Stimulated activated CD8-positive, alpha-beta memory T cell treated with anti-CD3 and anti-CD28 coated beads, Interleukin-7, amount 100 ng/mL, for 1 hour (primary cell): ENCODE measurements at places on chromosomes 5 and 9.

DNA sequence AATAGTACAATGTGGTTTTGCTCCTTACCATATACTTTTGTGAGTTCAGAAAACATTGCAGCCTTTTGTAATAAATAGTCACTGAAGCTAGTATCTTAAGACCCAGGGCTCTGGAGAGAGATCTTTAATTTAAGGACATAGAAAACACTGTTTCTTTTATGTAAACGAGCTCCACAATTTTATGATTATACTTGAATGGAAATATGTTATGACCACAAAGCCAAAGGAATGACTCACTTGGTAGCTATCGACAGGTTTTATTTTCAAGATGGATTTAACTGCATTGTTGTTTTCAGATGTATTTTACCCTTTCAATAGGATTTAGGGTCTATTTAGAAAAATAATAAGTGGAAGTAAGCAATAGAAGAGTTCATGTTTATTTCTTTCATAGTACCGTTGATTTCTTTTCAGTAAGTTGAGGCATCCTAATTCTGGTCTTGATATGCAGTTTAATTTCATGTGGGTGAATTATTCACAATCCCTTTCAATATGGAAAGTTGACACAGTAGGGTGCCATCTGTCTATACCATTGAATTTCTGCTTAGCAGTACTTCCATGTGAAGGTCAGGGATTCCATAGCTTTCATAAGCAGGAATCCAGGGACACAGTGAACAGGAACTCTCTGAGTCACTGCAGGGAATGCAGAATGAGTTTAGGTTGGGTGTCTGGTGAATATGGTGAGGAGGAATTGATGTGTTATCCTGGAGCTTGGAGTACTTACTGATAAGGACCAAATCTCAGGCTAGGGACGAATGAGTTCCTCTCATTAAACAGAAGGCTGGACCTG, 157.6 kb downstream of the CD180 start:
- DNase-seq = no peak

GRCh38 chr5:173917788-173918786, 29.9 kb downstream of the CPEB4 start:
- DNase-seq = no peak

- no peak for DNase-seq
These were observed 149.9 kb downstream of the TRIO start for GRCh38 chr5:14292766-14293658.

- no peak for DNase-seq
These were observed 31.2 kb downstream of the STRBP start for GRCh38 chr9:123237220-123237619.

- no peak for DNase-seq
These were observed 109.1 kb downstream of the SUSD1 start for GRCh38 chr9:112065806-112066606.

DNA sequence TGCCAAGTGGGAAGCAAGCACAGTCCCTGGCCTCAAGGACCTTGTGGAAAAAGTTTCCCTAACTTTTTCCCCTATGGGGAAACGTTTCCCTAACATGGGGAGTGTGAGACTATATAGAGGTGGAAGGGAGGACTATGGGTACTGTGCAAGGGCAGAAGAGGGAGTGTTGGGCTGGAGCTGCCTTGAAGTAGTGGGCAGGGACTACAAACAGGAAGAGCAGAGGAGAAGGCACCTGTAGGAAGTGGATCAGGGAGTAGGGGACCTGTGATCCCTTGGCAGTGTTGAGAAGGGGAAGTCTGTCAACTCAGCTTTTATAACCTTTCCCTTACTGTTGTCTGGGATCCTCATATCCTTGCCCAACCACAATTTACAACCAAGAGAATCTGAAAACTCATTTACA, 1.4 kb downstream of the CMYA5 start:
- no peak for DNase-seq

DNA sequence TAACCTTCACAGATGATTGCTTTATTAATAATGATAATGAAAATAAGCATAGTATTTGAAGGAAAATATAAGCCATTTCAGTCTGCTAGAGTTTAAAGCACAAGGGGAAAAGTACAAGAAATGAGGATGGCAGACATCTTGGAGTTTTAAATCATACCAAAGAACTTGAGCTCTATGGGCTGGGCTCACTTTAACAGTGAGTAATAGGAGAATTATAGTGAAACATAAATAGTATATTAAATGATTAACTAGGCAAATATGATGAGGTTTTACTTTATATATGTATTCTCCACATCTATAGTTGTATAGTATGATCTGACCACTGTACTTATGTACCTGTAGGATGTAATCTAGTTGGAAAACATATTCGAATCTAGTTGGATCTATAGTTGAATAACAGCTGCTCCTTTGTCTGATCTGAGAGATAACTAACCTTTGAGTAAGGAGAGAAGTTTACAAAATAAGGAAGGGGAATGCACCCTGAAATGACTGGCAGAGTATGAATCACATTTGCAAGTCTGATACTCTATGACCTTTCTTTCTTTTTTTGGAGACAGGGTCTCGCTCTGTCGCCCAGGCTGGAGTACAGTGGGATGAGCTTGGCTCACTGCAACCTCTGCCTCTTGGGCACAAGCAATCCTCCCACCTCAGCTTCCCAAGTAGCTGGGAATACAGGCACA, 17.6 kb downstream of the MEGF9 start:
- no peak for DNase-seq
